ENCODE measurements at places on chromosomes 16 and 17.

DNA sequence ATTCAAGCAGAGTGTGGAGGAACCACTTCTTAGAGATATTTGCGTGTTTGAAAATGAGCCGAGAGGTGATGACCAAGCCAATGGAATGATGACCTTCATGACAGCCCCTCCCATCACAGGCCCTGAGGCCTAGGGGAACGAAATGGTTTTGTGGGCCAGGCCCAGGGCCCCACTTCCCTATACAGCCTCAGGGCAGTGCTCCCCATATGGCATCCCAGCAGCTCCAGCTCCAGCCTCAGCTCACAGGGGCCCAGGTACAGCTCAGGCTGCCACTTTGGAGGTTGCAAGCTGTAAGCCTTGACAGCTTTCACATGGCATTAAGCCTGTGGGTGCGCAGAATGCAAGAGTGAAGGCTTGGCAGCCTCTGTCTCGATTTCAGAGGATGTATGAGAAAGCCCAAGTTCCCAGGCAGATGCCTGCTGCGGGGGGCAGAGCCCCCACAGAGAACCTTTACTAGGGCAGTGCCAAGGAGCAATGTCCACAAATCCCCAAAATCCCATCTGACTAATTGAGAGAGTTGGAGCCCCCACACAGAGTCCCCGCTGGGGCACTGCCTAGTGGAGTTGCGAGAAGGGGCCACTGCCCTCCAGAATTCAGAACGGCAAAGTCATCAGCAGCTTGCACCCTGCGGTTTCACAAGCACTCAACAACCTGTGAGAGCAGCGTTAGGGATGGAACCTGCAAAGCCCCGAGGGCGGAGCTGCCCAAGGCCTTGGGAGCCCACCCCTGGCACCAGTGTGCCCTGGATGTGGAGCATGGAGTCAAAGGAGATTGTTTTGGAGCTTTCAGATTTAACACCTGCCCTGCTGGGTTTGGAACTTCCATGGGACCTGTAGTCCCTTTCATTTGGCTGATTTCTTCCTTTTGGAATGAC, 21.2 kb downstream of the CHMP6 start:
- no peak for DNase-seq

DNA sequence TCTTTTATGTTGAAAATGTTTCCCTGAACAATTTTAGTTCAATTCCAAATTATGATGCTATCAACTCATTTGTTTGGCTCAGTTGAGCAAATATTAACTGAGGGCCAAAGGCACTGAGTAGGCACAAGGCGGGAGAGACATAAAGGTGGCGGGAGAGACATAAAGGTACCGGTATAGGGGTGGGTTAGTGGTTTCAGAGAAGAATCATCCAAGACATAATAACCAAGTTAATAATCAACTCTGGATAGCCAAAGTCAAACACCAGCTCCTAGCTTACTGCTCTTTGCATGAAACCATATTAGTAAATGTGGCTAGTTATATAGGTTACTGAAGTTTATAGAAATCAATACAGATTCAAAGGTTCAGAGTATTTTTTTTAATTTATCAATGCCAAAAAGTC, 91.7 kb downstream of the RPGRIP1L start:
- no peak for DNase-seq

- DNase-seq: peak; percentile 87
Measured at GRCh38 chr17:45371414-45372324, 54.8 kb upstream of the MAP3K14 start.

DNA sequence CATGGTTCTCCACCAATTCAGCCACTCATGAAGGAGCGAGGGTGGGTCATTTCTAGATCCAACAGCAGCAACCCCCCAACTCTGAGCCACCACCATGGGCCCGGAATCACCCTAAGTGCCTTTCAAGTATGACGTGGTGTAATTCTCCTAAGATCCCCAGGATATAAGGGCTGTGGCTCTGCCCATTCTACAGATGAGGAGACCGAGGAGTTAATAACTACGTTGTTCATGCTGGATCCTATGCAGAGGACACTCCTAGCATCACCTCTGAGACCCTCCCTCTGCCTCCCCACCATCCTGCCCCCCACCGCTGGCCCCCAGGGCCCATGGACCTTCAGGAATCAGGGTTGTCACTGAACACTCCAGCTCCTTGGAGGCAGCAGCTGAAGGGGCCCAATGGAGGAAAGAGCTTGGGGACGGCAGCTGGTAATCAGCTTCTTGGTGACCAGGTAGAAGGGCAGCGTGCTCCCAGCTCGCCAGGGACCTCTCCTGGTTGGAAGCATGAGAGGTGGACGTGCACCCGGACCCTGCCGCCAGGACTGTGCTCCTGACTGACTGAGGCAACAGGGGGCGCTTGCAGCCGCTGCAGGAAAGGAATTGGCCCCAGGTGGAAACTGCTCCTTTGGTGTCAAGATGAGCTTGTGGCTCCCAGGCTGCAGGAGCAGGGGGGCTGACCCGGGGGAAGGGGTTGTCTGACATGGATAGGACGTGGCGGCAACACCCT, 28.2 kb upstream of the CACNG1 start:
- DNase-seq: no peak

- no peak for DNase-seq
Measured at GRCh38 chr16:54325616-54326265, 39.2 kb upstream of the IRX3 start.

DNA sequence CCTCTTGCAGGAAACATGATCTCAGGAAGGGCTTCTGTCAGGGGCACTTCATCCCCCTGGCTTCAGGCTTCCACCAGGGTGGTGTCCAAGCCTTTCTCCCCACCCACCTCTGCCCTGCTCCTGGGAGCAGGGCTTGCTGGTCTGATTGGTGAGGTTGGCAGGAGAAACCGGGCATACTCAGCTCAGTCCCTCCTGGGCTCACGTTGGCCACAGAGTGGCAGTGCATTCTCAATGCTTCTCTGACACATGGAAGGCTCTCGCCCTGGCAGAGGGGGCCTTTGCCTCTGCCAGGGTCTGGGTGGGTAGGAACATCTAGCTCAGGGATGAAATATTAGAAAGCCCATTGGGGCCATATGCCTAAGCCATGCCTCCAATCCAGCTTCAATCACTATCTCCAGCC, 142.8 kb downstream of the AXIN2 start:
- no peak for DNase-seq

DNA sequence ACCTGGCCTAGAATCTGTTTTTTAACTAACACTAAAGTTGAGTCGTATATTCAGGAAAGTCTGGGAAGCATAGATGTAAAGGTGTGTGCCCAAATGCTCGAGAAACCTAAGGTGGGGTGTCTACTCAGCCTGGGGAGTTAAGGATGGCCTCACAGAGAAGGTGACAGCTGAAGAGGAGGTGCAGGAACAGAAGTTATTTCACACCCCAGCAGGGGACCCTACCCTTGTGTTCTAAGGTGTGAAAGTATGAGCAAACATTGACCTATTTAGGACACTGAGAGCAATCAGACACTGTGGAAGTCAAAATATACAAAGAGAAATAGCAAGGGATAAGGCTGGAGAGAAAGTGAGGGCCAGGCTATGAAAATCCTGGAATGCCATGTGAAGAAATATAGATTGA, 49.0 kb upstream of the DHX40 start:
- DNase-seq: no peak

GRCh38 chr16:11835891-11836649, 15.3 kb downstream of the RSL1D1 start:
- DNase-seq: no peak

GRCh38 chr17:10096596-10096995, 101.8 kb downstream of the GAS7 start:
- no peak for DNase-seq

GRCh38 chr17:13400491-13400890, 201.2 kb downstream of the HS3ST3A1 start:
- no peak for DNase-seq

DNA sequence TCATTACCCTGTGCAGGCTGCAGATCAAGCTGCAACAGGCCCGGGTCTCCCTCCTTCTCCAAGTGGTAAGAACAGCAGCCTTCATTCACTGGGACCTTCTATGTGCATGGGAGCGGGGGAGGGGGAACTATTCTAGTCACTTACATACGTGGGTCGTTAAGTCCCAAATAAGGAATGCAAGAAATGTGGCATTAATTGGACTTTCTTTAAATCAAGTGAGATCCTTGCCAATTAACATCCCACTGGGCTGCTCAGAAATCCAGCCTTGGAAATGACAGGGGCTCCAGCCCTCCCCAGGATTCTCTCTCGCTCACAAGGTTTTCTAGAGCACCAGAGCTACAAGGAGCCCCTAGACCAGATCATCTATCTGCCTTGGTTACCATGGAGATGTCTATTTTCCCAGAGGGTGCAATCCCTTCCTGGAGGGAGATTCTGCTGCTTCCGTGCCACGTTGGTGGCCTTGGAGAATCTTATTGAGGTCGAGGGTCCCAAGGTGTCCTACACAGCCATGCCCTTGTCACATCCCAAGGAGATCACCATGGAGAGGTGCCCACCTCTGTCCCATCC, 5.2 kb upstream of the EIF1 start:
- DNase-seq: no peak

- DNase-seq: no peak
Measured at GRCh38 chr17:28370035-28370743, at the start of gene VTN. VTN (minus strand) TSS chr17:28370307; CDS start chr17:28370203, 104 bp downstream.

DNA sequence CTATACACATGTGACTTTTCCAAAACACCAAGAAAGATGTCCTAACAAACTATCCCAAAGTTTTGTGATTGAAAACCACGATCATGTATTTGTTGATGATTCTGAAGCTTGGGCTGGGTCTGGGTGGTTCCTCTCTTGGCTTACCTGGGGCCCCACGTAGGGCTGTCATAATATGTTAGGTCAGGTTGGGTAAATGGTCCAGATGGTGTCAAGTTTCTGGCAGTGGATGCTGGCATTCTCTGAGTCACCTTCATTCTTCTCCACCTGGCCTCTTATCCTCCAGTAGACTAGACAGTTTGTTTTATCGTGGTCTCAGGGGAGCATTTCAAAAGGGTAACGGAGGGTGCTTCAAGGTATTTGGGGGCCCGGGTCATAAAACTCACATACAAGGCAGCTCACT, 39.4 kb downstream of the SYCE1L start:
- DNase-seq: no peak

GRCh38 chr17:42081516-42082129, 16.6 kb downstream of the ZNF385C start:
- DNase-seq: no peak

- no peak for DNase-seq
Measured at GRCh38 chr16:68105611-68106010, 20.4 kb downstream of the NFATC3 start.

- no peak for DNase-seq
Measured at GRCh38 chr17:43634591-43635125, 27.1 kb downstream of the MEOX1 start.

GRCh38 chr17:14373614-14374259, 72.9 kb downstream of the HS3ST3B1 start:
- no peak for DNase-seq

GRCh38 chr16:68707340-68708152, 29.5 kb upstream of the CDH1 start:
- DNase-seq: peak; percentile 63

DNA sequence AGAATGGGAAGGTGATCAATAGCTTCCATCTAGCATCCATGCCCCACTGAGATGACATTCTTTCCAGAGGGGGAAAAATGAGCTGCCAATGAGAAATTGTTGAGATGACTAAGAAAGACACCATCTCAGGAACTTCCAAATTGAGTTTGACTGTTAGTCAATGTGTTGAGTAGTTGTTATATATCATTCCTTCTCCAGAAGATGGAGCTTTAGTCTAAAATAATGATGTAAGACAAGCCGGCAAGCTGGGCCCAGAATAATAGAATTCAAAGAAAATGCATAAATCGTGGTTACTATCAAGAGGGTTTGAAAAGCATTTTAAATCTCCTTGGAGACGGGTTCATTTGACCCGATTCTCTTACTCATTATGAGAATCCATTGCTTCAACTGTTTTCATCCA, 71.0 kb upstream of the ATF7IP2 start:
- no peak for DNase-seq

DNA sequence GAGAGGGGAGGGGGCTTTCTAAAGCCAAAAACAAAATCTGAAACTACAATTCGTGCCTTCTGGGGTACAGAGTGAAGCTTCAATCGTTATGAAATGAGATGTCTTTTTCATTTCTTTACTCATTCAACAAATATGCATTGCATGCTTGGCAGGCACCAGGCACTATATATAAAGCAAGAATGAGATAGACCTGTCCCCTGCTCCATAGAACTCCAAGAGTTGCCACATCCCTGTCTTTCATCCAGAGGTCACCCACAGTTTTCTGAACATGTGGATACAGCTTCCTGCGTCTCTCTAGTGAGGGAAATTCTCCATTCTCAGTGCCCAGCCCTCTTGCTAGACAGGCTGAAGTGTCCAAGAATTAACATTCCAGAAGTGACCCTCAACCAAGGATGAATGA, 343.2 kb upstream of the MAF start:
- DNase-seq: no peak
